HCT116 (cell line): ENCODE measurements at places on chromosomes 2 and 18.

GRCh38 chr2:133142087-133142486, 426.2 kb downstream of the NCKAP5 start:
- DNase-seq, result no peak

GRCh38 chr18:730692-731091, 18.3 kb upstream of the ENOSF1 start:
- DNase-seq, result no peak

DNA sequence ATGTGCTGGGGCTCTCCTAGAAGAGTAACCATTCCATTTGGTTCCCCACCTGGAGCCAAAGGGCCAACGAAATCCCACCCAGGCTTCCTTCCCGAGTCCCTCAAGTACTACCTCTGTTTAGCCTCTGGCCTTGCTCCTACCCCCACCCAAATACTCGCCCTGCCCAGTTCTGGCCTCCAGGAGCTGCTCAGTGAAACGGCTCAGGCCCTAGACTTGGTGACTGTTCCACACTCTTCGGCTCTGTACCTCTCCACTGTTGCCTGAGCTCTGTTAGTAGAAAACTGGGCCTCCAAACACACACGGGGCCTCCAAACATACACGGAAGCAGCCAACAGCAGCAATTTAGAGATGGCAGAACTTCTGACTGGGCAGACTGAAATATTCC, 4.2 kb downstream of the OTX1 start:
- no peak for DNase-seq

GRCh38 chr2:102478686-102479470, 5.9 kb downstream of the SLC9A4 start:
- no peak for DNase-seq

DNA sequence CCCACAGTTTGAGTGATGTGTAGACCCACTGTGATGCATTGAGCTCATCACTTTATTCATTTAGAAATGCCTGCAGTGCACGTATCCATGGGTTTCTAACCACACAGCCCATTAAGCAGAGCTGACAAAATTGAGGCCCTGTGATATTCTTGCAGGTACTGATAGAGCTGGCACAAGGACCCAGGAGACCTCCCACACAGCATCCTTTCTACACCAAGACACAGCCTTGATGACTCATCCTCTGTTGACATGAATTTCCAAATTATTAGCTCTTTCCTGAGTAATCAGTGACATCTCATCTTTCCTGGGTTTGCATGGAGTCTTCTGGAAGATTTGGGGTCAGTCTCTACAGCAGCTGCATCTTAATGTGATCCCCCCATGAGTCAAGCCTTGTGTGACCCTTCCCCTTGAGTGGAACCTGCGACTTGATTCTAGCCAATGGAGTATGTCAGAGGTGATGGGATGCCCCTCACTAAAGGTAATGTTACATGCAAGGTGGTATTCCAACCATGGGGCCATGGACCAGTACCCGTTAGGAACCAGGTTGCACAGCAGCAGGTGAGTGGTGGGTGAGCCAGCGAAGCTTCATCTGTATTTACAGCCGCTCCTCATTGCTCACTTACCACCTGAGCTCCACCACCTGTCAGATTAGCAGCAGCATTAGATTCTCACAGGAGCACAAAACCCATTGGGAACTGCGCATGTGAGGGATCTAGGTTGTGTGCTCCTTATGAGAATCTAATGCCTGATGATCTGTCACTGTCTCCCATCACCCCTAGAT, 181.1 kb upstream of the ARL4C start:
- DNase-seq, result no peak

DNA sequence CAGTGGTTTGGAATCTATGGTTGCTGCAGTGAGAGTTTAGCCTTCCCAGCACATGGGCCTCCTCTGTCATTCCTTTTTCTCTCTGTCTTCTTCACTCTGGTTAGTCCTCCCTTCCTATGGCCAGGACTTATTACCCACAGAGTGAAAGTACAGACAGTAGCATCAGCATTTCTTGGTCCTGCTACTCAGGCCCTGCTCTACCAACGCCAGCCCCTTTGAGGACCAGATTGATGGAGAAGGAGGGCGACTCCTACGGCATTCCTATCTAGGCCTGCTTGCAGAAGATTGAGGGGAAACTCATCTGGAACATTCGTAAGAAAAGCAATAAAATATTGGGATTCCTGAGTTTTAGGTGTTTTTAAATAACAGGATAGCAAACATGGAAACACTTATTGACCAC, 43.5 kb downstream of the BMP10 start:
- no peak for DNase-seq

- no peak for DNase-seq
Measured at GRCh38 chr2:24238158-24238557, 63.3 kb downstream of the FAM228A start.

- no peak for DNase-seq
Measured at GRCh38 chr2:61922714-61923113, 17.2 kb downstream of the COMMD1 start.

DNA sequence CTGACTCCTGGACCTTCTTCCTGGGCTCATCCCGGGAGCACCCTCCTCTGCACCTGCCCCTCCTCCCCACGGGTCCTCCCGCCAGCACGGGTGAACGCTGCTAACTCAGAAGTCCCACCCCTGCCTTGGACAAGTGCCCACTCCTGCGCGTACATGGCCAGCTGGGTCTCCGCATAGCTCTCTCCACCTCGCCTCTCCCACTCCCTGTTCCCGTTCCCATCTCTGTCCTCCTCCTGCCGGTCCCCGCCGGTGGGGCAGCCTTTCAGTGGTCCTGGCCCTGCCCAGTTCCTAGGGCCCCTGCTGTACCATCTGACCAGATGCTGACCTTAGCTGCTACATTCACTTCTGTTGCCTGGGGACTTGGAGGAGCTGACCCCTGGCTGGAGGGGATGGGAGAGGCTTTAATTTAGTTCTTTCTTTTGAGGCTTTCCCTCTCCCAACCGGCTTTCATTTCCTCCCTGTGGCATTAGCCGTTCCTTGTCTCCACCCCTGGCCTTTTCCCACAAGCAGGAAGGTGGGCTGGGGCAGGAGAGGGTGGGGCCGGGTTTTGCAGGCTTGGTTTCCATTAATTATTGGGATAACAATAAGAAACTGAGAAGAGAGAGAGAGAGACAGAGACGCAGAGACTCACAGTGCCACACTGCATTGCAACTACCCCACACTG, 136.1 kb downstream of the SH3BP4 start:
- no peak for DNase-seq

DNA sequence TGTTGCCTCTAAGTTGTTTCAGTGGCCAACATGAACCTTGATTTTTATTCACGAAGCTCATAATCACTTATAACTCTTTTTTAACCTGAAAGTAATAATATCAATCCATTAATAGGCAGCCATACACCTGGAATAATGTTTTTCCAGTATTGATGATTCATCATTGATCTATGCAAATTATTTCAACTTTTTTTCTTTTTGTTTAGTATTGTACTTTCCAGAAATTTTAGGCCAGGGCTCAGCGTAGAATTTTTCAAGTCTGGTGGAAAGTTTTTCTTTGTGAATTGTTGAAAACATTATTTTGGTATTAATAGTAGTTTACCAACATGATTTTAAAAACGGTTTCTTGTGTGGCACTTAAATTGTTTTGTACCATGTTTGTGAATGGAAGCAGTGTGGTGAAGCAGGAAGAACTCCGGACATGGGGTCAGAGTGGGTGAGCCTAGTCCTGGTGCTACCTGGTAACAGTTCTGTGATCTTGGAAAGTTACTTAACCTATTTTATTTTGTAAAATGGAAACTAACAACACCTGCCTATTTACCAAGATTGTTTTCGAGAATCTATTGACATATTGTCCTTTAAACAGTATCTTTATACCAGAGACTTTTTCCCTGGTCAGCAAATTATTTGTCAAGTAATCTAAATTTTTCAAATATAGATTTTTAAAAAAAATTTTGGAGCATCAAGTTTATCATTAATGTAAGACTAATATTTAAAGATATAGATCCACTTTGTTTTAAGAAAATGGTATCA, 2.3 kb downstream of the INSIG2 start:
- DNase-seq, result no peak

GRCh38 chr18:58606236-58606635, 22.7 kb downstream of the ALPK2 start:
- DNase-seq, result no peak

- DNase-seq, result no peak
Measured at GRCh38 chr2:190178066-190178722, 115.7 kb upstream of the MSTN start.

DNA sequence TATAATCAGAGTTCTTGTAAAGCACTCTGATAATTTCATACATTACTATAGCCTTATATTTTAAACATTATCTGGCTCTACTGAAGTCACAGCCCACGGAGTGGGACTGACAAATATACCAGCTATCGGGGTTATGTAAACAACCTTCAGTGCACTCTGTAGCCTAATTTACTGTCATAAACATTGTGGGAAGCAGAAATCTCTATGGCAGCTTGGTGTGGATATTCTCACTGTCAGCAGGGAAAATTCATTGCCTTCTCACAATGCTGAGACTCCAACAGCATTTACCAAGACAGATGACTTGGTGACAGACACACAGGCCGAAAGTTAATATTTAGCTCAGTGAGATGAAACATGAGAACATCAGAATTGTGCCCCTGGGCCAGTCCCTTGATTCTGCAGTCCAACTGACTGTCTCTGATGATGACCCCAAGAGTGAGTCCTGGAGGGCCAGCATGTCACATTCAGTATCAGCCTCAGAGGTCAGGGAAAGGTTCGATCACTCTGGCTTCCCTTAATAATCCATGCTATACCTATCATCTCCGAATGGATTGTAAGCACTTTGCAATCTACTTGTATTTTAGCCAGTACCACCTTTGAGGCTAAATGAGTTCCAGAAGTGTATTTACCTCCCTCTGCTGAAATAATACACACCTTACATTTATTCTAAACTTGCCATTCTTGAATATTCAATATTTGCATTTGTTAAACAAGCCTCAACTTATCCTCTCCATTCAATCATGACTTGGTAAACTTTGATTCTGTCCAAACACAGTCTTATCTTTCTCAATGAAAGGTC, 146.2 kb upstream of the OSR1 start:
- DNase-seq, result no peak

DNA sequence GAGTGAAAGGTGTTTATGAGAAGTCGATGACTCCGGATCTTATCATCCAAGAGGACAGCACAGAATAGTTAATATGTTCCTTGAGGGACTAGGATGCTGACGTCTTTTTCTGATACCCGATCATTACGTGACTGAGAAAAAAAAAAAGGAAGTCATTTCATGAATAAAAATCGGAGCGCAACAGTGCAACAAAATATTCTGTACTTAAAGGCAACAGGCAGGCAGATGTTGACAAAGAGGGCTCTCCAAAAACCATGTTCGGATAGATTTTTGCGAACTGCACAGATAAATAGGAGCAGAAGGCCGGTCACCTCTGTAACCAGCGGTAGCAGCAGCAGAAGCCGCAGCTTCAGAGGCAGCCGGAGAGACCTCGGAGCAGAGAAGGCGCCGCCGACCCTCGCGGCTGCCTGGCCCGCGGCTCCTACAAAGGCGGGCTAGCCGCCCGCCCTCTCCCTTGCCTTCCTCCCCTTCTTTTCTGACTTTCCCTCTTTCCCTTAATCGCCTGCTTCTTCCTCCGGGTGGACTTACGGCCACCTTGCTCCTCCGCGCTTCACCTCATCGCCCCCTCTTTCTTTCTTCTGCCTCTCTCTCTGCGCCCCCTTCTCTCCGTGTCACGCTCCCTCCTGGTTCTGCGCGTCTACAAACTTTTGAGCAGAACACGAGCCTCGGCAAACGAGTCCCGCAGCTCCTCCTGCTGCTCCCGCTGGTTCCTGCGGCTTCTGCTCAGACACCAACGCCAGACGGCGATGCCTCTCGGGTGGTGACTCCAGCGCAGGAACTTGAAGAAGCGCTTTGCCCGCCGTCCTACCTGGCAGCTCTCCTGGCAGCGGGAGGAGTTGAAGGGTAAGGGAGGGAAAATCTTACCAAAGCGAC, at the start of gene ADCYAP1:
ADCYAP1 (plus strand) TSS at position 654 of the 873 bp plus-strand sequence. CDS start 516 bp downstream, outside the sequence.
- DNase-seq, result no peak

DNA sequence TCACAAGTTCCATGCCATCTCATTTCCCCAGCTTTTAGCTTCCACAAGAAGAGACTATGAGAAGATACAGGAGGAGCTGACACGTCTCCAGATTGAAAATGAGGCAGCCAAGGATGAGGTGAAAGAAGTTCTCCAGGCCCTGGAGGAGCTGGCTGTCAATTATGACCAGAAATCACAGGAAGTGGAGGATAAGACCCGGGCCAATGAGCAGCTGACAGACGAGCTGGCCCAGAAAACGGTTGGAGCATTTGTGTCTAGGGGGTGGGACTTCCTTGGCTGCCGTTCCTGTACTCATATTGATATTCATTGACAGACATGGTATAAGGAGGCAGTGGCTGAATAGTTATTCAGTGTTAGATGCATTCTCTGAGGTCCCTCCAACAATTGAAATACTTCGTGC, 57.2 kb upstream of the LYPD6B start:
- peak; percentile 6 for DNase-seq

GRCh38 chr2:105786231-105787230, 41.8 kb downstream of the NCK2 start:
- DNase-seq, result no peak

DNA sequence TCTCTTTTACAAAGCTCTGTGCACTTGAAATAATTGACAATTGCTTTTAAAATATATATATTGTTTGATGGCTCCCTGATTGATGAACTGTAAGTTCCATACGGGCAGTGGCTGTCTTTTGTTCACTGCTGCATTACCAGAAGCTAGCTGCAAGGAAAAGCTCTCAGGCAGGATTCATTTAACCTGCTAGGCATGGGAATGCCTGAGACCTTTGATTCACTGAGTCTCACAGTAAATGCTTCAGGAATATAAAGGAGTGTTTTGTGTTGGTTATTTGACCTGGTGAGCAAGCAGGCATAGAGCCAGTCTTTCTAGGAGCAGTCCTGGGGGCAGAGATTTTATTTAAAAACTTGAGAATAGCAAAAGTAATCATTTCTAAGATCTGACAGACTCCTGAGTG, 193.2 kb upstream of the ITGA4 start:
- no peak for DNase-seq

DNA sequence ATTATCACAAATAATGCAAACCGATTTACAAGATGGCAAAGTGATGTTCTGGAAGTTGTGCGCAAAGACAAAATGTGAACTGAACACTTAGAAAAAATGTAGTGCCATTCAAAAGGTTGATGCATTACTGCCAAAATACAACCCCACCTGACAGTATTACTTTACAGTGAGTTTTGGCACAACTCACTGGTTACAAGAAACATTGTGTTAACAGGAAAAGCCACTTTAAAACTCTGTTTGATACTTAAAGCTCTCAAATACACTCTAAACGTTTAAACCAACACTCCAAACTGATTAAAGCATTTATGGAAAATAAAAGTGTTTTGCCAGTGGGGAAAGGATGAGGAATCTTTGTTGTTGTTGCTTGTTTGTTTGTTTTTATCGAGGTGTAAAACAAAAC, 173.4 kb upstream of the SATB2 start:
- no peak for DNase-seq

DNA sequence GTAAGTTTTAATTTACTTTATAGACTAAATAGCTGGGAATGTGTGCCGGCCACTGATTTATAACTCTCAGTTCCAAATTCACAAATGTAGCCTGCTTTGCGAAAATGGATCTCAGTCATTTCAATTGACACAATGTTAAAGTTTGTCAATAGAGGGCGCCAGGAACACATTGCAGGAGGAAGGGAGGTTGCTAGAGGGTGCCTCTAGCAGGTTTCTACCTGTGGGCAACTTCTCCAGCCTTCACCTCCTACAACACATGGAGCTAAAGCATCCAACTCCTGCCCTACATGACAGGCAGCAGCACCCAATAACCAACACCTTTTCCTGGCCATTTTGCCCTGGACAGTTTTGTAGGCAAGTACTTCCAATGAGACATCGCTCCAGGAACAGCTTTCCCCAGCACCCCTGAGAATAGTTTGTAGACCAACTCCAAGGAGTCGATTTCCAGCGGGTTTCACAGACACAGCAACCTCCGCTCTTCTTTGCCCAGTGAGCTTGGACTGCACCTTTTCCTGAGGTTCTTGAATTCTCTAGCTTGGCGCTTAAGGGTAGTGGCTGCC, 784.8 kb upstream of the CDH2 start:
- DNase-seq, result peak; percentile 39
